COLO829 (cell line): ENCODE measurements at places on chromosomes 7 and 10.
A peak's percentile ranks its signal among the peaks of the same experiment; 100 is the strongest.

DNA sequence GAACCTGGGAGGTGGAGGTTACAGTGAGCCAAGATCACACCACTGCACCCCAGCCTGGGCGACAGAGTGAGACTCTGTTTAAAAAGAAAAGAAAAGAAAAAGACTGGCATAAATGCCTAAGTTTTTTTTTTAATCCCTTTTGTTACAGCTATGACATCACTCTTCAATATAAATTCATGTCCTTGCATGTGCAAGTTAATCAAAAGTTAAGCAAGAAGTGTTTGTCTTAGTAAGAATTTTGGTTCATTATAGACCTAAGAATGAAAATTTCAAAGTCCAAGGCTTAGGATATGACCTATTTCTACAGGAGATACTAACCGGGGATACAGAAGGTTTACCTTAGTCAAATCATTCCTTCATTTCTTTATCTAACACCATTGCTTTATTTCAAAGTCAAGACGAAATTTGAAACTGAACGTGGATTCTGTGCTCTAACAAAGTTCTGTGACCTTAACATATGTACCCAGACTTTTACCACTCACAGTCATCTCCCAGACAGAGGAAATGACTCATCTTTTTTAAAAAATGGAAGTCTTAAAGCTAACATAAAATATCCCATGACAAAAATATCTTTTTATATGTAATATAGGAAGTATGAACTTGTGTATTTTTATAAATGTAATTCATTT lies 29.3 kb upstream of the ITGB8 start:
- DNase-seq, result no peak

DNA sequence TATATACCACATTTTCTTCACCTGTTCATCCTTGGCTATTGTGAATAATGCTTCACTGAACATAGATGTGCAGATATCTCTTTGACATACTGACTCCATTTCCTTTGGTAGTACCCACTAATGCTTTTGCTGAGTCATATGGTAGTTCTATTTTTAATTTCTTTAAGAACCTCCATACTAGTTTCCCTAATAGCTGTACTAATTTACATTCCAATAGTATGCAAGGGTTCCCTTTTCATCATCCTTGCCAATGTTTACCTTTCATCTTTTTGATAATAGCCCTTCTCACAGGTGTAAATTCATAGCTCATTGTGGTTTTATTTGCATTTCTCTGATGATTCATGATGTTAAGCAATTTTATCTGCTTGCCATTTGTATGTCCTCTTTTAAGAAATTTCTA lies 159.9 kb downstream of the CALCR start:
- no peak for DNase-seq

DNA sequence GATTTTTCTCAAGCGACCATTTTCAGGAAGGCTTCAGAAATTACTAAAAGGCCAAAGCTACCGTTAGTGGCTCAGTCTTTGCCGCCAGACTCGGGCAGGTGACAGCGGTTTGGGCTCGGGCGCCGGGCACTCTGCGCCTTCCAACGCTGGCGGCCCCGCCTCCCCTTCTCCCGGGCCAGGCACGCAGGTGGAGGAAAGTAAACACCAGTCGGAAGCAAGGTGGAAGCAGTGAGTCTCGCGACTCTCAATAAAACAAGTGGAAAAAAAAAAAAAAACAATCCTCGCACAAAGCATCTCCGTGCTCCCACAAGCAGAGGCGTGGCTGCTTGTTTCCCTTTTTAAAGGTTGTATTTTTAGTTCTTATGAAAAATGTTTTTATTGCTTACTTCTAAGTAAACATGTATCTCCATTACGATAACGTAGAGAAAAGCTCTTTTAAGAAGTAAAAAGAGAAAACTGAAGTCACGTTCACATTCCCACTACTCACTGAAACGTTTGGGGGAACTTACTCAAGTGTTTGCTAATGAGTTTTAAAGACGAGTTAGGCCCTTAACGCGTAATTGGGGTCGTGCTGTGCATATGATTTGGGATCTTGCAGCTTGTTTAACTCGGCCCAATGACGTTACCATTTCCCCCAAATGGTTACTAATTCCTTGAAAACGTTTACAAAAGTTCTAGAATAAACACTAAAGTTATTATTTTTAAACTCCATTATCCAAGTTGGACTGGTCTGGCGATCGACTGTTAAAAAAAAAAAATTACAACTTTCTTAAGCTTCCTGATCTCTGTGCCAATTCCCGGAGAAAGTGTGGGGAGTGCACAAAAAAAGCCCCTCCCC lies 864 bp downstream of the CDCA7L start:
- no peak for DNase-seq

DNA sequence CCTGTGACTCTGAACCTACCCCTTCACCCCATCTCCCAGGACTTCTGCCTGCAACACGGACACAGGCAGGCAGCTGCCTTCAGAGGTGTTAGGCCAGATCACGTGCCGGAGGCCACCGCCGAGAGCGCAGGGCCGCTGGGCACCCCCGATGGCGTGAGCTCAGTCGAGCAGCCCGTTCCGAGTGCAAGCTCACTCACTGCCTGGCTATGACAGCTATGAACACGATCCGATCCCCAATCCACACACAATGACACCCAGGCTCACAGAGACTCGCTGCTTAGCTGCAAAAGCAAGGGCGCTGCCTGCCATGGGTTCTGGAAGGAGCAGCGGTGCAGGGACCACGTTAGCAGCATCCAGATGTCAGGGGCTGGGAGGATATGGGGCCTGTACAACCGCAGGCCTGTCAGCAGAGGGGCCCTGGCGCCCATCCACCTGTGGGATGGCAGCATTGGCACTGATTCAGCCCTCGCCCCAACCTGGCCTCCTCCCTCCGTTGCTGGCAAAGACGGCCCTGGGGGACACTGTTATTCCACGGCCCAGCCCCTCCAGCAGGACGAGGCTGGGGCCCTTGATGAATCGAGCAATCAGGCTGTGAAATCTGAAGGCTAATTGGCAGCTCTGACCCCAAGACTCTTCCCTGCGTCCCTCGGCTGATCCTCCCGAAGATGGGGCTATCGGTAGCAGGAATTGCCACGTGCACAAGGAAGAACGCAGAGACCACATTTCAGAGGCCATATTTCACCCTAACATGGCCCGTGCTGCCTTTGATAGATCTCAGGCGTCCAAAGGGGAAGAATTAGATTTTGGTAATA lies 230.1 kb downstream of the ELFN1 start:
- DNase-seq, result no peak

GRCh38 chr7:156344595-156344994 lies 296.0 kb upstream of the RNF32 start:
- no peak for DNase-seq

- DNase-seq, result no peak
These were observed 1.2 kb upstream of the MLLT10 start for GRCh38 chr10:21532694-21533466.

GRCh38 chr10:70765794-70766594 lies 19.2 kb downstream of the TBATA start:
- no peak for DNase-seq

- DNase-seq, result no peak
These were observed 39.8 kb upstream of the SRGN start for GRCh38 chr10:69048103-69048502.

- DNase-seq, result no peak
These were observed 6.4 kb downstream of the KCNMA1 start for GRCh38 chr10:77631241-77631640.

DNA sequence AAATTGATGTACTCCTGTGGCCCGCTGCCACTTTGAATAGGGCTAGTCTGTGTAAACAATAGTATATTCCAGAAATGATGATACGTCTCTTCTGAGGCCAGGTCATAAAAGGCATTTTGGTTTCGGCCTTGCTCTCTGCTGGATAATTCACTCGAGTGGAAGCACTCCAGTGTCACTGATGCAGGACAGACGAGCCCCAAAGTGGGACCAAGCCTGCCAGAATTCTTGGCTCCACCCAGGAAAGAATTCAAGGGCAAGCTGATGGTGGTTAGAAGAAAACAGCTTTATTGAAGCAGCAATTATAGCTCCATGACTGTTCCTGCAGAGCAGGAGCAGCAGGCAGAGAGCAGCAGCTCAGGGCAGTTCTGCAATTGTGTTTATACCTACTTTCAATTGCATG lies 717.6 kb downstream of the GRM8 start:
- no peak for DNase-seq

GRCh38 chr10:70391654-70392053 lies 9.2 kb upstream of the LRRC20 start:
- no peak for DNase-seq

DNA sequence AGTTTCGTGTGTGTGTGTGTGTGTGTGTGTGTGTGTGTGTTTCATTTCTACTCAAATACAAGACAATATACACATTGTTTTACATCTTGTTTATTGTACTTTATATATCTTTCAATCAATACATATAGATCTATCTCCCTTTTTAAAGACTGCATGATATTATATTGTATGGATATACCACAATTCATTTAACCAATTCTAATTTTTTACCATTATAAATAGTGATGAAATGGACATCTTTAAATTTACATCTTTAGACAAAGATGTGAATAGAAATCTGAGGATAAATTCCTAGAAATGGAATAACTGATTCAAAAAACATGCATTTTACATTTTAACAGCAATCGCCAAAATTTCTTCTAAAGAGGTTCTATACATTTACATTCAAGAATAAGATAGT lies 23.2 kb upstream of the HIBADH start:
- DNase-seq, result no peak

GRCh38 chr7:100212631-100213286 lies 7.0 kb upstream of the PVRIG start:
- no peak for DNase-seq

DNA sequence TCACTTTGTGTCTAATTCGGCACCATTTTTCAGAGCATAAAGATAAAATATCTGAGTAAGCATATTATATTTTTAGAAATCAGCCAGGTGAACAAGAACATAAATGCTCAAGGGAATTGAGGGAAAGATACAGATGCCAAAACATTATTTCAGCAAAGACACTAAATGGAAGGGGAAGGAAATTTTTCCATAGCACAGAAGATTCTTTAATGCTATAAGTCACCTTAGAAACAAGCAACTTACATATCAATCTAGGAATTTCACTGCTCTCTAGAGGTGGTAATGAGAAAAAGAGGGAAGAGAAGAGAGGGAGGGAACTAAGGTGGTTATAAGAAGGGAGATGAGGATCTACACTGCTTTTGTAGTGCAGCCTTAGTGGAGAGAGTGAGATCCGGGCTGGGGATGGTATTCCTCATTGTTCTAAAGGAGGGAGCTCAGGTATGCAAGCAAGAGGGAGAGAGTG lies 20.4 kb downstream of the ZNF365 start:
- DNase-seq, result no peak

GRCh38 chr10:130877126-130877525 lies 434.4 kb downstream of the TCERG1L start:
- no peak for DNase-seq

DNA sequence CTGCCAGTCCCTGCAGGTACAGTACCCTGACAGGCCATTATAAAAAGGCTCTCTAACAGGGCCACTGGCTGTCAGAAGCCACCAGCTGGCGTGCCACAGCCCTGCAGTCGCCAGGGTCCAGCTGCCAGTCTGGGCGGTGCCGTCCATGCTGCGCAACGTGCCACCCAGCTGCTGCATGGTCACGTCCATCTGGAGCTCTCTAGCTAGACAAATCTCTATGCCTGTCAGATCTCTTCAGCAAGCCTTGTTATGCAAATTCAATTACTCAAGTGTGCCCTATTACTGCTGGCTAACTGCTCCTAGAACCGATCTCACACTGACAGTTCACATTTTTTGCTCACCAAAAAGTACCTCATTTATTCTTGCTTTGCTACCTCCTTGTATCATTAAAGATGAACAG lies 75.9 kb downstream of the HIBADH start:
- DNase-seq, result no peak

DNA sequence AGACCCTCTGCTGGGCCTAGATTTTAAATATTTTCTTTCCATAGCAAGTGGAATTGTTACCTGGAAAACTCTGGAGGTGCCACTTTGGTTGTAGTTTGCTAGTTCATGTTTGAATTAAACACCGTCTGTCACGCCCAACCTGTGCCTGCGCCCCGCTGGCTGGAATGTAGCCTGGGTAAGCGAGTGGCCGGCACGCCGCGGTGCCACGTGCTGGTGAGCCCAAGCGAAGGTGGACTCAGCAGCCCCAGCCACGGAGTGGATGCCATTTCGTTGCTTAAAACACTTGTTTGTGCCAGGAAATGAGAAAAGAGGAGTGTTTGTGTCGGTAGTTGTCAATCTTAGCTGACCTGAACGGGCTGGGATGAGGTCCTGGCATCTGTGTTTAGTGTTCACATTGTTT lies 2.7 kb downstream of the GET4 start:
- DNase-seq, result no peak

DNA sequence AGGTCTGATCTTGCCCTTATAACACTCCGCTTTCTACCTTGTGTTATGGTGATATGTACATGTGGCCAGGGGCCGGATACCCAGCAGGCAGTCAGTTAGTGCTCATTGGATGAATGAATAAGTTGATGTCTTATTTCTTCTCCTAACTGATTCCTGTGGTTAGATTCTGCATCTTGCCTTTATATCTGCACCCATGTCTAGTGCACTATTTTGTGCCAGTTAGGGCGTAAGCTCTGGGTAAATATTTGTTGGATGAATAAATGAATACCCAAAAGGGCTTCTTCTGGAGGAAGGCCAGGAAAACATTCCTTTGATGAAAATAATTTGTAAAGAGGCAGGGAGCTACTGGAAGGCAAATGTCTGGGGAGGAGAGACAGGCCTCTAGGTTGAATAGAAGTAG lies 148.2 kb downstream of the CHN2 start:
- DNase-seq, result no peak

DNA sequence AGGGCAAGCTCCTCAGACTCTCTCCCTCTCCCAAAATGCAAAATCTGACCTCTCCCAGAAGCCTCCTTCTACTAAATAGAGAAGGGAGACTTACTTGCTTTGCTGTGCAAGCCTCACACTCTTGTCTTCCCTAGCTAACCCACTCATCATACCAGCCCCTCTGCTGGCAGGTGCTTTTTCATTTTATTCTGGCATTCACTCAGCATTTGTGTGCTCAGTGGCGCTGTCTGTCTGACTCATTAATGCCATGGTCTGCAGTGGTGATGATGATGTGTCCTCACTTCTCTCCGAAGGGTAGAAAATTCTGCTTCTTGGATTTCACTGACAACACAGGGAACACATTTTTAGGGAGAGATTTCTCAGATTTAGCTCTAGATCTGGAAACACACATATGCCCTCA lies 22.0 kb upstream of the BTRC start:
- DNase-seq, result no peak

DNA sequence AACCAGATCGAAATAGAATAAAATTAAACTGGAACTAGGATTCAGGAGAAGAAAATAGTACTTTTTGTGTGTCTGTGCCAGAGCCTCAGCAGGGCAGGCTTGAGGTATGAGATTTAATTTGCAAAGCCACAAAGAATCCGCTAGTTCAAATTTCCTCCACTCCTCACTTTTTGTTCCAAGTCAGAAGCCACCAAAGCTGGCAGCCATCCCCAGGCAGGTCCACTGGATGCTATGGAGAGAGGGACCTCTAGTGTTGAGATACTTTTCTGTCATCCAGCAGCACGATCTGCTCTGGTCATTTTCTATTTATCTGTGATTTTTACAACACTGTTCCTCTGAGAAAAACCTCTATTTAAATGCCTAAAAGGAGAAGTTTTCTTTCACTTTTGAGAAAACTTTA lies 147.9 kb upstream of the FRMD4A start:
- peak; percentile 43 for DNase-seq

GRCh38 chr7:90869335-90869734 lies 273.2 kb downstream of the CDK14 start:
- no peak for DNase-seq
